Heart right ventricle (tissue), 16 donors: ENCODE measurements at places on chromosomes 5 and 9. TPM values are rescaled to one million over a fixed set of nuclear protein-coding genes. Genes with fewer than 3 reads are reported as not detected.

Gene PCDHGA5
- total RNA-seq: 8.8 TPM

Gene ACTBL2
- total RNA-seq: not detected

DNA sequence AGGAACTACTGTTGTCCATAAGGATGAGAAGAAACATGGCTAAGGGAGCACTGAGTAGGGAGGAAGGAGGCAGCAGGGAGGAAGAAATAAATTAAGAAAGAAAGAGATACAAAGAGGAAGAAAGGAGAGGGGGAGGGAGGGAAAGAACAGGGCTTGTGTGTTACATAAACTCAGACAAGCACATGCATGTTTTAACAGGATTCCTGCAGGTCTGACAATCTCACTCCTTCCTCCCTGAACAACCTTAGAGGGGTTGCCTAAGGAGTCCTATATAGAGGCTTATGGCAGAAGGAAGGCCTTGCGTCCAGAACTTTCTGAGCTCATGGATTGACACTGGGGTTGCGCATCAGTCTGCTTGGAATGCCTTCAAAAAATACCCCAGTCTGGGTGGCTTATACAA lies 4.2 kb upstream of the KCNIP1 start:
- no peak for DNase-seq

- DNase-seq: no peak
Observed at GRCh38 chr5:40389591-40389990, 290.1 kb upstream of the PTGER4 start.

DNA sequence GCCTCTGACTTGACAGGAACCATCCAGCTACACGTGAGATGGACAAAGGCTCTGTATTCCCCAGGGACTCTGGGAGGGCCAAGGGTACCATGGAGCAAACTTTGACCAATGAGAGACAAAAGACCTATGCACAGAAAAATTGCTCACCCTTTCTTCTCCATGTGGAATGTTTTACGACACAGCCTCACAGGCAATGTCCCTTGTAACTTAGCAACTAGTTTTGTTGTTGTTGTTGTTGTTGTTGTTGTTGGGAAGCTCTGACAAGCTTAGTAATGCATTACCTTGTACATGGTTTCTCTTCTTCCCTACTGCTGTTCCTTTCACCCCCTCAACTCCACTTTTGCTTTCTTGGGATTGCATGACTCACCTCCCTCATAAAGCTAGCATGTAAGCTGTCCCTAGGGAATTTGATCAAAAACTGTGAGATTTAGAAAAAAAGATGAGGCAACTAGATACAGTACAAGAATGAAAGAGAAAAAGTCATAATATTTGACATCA lies 550.9 kb downstream of the RAB3C start:
- DNase-seq: no peak

- DNase-seq: no peak
Observed at GRCh38 chr9:94993160-94993820, 266.8 kb downstream of the AOPEP start.

DNA sequence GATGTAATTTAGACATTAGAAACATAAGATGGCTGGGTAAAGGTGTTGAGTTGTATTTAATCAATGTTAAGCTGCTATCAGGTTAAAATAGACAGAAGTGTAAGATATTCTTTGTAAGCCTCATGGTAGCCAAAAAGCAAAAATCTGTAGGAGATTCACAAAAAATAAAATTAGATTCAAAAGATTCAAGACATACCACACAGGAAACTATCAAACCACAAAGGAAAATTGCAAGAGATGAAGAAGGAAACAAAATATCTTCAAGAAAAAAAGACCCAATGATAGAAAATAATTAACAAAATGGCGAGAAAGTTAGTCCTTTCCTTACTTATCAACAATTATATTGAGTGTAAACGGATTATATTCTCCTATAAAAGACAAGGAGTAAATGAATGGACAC lies 15.3 kb downstream of the XRCC4 start:
- no peak for DNase-seq

DNA sequence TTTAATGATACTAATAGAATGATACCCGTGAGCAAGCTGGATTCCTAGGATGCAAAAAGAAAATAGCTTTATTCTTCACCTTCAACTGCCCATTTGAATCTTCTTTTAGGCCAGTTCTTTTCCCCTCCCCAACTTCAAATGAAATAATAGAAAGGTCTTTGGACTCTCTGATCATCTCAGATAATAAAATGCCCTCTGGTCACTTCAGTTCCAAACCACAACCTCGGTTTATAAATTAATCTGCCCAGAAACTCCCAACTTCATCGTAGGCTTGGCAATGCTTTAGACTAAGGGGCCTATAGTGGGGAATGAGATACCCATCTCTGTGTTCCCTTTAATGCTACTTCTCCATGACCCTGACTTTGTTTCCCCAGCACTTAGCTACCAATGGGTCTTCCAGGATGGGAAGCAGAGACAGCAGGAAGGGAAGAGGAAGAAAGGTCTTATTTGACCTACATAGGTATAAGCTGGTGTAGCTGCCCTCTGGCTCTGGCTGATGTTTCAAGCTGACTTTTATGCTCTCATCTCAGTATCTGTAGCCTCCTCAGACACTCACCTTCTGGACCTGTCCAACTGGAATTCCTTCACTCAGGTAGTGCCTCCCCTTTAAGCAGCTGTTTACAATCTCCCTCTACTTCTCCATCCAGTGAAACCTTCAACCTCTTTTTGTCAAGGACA lies 47.2 kb upstream of the RAD23B start:
- no peak for DNase-seq

- no peak for DNase-seq
Observed at GRCh38 chr5:126186210-126186609, 237.0 kb upstream of the GRAMD2B start.

GRCh38 chr9:116958881-116959280 lies 271.8 kb downstream of the TRIM32 start:
- DNase-seq: no peak

DNA sequence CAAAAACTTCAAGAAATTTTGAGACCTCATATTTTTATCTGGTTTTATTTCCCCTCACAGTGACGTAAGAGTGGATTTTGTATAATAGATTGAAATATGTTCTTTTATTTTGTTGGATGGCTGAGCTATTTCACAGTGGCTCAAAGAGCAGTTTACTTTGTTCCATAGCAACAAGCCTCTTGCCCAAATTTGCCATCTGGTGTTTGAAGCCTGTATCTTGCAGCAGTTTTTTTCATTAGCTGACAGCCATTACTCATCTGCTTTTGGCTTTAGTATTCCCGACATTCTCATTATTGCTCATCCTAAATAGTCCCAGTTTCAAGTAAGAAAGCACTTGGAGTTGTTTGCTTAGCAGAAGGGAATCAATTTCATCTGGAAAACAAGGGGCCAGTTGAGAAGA lies 36.3 kb downstream of the GDA start:
- no peak for DNase-seq

DNA sequence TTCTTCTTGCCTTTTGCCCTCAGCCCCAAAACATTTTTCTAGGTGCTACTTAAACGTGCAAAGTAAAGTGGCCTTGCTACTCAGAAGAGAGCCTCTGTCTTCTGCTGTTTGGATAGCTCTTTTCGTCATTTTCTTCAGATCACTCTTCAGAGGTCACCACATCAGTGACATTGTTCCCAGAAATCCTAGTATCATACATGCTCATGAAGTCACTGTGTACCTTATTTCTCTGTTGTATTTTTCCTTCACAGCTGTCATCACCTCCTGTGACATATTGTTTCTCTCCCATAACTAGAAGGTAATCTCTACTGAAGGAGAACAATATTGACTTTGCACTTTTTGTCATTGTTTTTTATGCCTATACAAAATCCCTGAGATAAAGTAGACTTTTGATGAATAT lies 237.0 kb upstream of the CDH18 start:
- DNase-seq: no peak
